IPS-NIHi11 (cell line): ENCODE measurements at places on chromosomes 7 and 10.

GRCh38 chr7:155797262-155798250 lies 14.7 kb downstream of the SHH start:
- DNase-seq, result peak; percentile 53

GRCh38 chr10:78411716-78412115 lies 378.1 kb downstream of the RPS24 start:
- no peak for DNase-seq

- no peak for DNase-seq
These were observed 76.8 kb downstream of the LANCL2 start for GRCh38 chr7:55441774-55442522.

- no peak for DNase-seq
These were observed 251.9 kb upstream of the ZNF32 start for GRCh38 chr10:43900571-43900970.

- DNase-seq, result no peak
These were observed 25.3 kb downstream of the DNMBP start for GRCh38 chr10:99984211-99985034.

DNA sequence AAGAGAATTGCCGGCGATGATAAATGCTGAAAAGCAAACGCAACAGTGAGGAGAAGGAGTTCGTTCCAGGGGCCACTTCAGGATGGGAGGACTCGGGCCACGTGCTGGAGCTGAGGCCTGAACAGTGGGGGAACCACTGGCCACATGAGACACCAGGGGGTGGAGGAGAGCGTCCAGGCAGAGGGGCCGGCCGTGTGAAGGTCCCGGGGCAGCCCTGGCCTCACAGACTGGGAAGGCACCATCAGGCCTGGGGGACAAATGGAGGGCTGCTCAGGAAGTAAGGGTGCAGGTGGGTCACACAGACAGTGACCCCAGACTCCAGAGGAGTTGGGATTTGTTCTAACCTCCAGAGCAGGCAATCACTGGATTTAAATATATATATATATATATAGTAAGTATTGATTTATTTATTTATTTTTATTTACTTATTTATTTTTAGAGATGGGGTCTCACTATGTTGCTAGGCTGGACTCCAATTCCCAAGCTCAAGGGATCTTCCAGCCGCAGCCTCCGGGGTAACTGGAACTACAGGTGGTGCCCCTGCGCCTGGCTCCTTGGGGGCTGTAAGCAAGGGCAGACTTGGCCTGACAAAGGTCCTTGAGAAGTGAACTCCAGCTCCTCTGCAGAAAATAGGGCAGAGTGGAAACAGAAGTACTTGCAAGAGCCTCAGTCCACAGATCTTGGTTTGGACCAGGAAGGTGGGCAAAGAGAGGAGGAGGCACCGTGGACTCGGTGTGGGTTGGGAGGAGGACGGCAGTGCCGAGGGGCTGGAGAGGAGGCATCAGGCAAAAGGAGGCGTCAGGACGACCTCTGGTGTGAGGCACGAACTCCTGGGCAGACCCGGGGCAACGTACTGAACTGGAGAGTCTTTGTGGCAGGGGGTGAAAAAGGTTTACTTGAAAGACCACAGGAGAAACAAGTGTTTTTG lies 57.3 kb downstream of the TCERG1L start:
- DNase-seq, result no peak

- DNase-seq, result no peak
These were observed 194.4 kb downstream of the NSUN6 start for GRCh38 chr10:18456984-18457383.

- no peak for DNase-seq
These were observed 11.3 kb downstream of the NOD1 start for GRCh38 chr7:30467271-30467670.

- DNase-seq, result peak; percentile 15
These were observed 97.6 kb downstream of the SUGCT start for GRCh38 chr7:40232242-40232893.
